ENCODE measurements at places on chromosomes 7 and 10.

- no peak for DNase-seq
Measured at GRCh38 chr7:63042730-63043511, 955.7 kb upstream of the ZNF722 start.

GRCh38 chr10:11879387-11880094 is 56.4 kb downstream of the PROSER2 start:
- no peak for DNase-seq

DNA sequence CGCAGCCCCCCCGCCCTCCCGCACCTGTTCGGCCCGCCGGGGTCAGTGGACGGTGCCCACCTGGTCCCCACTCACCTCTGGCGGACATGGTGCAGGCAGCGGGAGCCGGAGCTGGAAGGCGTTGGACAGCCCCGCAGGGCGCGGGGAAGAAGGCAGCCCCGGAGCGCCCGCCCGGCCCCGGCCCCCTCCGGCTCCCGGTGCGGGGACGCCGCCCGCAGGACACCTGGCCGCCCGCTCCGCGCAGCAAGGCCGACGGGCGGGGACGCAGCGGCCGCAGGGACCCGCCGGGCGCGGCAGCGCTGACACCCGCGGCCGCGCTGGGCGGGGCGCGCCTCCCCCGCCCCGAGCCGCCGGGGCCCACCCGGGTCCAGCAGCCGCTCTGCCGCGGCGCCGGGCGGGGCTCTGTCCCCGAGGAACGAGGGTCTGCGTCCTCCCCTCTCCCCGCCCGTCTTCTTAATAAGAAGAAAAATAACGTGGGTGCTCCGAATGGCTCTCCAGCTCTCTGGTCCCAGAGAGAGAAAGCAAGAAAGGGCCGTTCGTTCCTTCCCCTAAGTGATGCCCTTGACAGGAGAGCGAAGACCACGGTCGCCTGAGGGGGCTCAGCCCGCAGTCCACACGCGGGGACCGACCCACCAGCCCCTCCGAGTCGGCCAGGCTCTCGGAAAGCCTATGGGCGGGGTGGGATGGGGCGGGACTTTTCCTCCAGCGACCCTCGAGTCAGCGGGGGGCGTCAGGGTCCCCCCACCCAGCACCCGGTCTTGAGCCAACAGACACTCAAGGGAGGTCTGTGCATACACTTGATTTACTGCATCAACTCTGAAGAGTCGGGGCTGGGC is 53.4 kb upstream of the FHIP2A start:
- no peak for DNase-seq

DNA sequence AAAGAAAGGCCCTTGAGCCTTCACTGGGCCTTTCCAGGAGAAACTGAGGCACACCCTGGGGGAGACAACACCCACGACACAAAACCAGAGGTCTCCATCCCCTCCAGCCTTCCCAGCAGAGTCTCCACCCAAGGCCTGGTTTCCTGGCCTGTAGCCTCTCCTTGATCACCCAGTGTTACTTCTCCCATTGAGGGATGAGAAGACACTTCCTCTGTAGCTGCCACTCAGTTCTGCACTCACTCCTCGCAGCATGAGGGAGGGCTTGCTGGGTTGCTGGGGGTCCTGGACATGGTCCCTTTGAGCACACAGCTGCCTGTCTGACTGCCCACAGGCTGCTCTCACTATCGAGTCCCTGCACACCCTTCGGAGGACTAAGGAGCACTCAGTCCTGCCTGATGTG is 438.1 kb upstream of the FOXK1 start:
- DNase-seq = no peak

DNA sequence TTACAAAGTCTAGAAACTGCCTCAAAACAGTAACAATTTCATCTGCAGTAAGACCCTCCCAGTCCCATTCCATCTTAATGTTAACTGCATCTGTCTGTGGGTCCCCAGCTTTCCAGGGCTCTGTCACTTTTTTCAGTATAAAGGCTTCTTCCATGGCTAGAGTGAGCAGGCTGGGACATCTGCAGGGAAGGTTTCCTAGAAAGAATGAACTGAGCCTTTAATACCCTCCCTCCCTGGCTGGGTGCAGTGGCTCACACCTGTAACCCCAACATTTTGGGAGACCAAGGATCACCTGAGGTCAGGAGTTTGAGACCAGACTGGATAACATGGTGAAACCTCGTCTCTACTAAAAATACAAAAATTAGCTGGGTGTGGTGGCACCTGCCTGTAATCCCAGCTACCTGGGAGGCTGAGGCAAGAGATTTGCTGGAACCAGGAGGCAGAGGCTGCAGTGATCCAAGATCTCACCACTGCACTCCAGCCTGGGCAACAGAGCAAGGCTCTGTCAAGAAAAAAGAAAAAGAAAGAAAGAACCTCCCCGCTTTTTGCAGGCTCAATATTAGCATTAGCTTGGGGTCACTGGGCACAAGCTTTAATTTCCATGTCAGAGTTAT is 3.4 kb downstream of the ERV3-1 start:
- DNase-seq = no peak

- no peak for DNase-seq
Measured at GRCh38 chr10:18449611-18450026, 201.8 kb downstream of the NSUN6 start.

DNA sequence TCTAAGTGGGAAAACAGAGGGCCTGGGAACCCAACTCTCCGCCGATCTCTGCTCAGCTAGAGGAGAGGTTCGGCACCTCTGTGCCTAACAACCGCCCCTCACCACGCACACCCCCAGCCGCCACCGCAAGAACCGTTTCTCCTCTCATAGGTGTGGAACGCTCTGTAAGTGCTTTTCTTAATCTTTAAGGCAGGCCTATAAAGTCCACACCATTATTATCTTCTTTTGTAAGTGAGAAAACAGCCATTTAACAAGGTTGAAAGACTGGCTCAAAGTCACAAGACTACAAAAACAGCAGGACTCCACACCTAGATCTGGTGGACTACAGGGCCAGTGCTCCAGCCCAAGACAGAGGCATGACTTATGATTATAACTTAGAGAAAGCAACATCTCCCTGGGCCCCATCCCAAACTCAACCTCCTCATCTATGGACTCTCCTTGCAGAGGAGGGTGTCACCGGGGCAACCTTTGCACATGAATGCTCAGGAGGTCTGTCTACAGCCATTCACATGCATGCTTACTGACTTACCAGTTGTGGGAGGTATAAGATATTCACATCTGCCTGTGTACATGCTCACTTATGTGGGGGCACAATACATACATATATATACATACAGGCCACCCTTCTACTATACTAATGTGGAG is 7.9 kb upstream of the NKX2-3 start:
- no peak for DNase-seq
